ENCODE measurements at places on chromosomes 12 and 14.

GRCh38 chr12:131192951-131193350 lies 239.2 kb downstream of the ADGRD1 start:
- DNase-seq: no peak

GRCh38 chr12:79331870-79332269 lies 358.9 kb downstream of the PAWR start:
- no peak for DNase-seq

DNA sequence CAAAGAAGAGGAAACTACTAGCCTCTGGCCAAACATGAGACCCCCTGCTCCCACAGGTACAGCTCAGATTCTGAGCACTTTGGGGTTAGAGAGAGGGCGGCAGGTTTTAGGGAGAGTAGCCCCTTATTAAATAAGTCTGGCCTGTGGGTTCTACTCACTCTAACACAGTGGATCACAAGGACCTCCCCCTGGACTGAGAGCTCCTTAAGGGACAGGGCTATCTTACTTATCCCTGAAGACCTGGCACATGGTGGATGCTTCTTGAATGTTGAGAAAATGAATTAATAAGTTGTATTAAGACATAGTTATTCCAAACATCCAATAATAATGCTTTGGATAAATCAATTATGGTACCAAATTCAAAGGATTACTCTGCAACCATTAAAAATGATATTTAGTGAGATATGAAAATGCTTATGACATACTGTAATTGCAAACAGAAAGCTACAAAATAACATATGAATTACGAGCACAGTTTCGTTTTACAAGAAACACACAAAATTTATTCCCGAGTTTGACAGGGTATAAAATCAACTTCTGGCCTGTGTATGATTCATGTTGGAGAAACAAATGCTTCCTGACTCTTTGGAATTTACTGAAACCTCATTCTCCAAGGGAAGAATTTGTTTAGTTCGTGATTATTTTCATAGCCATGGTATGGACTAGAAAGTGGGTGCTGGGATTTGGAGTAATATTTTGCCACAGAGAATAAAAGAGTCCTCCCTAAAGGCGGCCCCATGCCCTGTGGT lies 59.3 kb upstream of the BDKRB2 start:
- DNase-seq: no peak

- DNase-seq: peak; percentile 24
These were observed 20.6 kb upstream of the SNRPF start for GRCh38 chr12:95838125-95838524.

DNA sequence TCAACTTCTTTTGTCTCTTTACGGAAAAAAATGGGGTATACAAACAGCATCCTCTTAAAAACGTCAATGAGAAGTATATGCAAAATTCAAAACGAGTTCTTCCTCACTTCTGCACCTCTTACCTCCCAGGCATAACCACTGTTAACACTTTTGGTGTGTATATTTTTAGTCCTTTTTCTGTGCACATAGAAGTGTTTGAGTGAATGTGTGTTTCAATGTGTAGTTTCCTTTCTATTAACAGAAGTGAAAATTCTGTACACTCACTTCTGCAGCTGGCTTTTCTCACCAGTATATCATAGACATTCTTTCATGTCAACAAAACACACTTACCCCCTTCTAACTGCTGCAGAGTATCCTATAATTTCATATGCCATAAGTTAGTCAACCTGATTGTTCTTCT lies 5.4 kb downstream of the UBR7 start:
- DNase-seq: no peak

DNA sequence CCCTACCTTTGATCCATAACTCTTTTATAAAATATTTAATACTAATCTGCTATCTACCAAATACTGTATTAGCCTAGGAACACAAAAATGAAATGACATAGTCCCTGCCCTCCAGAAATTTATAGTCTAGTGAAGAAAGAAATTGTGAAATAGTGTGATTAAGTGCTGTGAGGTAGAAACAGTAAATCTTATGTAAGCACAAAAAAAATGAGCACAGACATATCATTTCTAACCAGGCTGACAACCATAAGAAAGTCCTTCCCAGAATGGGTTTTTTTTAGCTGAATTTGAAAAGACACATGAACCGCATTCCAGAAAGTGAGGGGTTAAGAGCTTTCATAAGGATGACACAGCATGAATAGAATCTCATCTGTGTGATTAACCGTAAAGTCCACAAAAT lies 145.9 kb downstream of the SOX5 start:
- DNase-seq: no peak

DNA sequence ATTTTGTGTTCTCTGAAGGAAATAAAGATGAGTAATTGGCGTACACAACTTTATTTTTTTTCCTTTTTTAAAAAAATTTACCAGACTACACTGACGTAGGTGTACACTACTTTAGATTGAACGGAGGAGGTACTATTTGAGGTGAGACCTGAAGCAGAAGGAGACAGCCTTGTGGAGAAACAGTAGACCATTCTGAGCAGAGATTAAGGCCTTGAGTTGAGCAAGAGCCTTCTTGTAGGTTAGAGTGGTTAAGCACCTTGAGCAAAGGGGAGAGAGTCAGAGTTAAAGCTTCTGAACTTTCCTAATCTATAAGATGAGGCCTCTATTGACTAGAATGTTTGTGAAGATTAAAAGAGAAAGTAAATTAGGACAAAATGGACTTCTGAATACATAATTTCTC lies 2.5 kb downstream of the LEMD3 start:
- no peak for DNase-seq

GRCh38 chr14:64828071-64828470 lies 51.6 kb downstream of the SPTB start:
- no peak for DNase-seq

Measured in NCI-H774 (cell line).